ENCODE measurements at places on chromosomes 7 and 10. TPM values are rescaled to one million over a fixed set of nuclear protein-coding genes. Genes with fewer than 3 reads are reported as not detected.

DNA sequence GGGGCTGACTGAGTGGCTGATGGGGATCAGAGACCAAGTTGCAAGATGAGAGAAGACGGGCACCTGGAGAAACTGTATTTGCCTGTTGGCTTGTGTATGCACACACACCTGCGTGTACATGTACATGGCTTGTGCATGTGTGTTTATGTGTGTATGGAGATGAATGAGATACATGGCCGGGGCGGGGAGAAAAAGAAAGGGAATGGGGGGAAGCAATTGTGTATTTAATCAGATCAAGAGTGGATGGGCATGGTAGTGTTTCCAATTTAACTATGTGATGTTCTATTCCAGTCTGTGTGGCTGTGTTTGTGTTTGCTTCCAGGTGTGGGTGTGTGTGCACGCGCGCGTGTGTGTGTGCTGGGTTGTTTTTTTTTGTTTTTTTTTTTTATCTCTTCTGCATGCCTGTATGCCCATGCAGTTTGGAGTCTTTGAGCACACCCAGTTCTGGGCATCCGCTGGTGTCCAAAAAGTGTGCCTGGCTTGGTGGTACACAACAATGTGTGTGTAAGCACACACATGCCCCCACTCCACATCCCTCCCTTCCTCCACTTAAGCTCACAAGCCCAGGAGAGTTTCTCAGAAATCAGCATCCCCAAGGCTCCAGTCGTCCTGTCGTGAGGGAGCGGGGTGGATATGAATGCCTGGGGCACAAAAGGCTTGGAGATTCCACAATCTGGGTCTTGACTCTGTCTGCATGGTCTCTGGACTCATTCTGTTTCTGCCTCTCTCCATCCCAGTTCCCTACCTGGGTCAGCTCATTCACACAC, 2.5 kb upstream of the VGF start:
- no peak overlapping the region for H3K4me3 ChIP-seq
- no peaks in the 10 kb centered on the region for H3K36me3 ChIP-seq
- H3K4me1 ChIP-seq, result peaks cover 70% of the 10 kb centered on the region
- H3K27ac ChIP-seq, result no peak overlapping the region
- peaks cover 73% of the 10 kb centered on the region for H3K27me3 ChIP-seq

GRCh38 chr7:47540387-47541350, 41.2 kb downstream of the TNS3 start:
- peaks cover 4% of the 10 kb centered on the region for H3K27me3 ChIP-seq
- H3K27ac ChIP-seq, result no peak overlapping the region
- DNase-seq, result no peak
- no peaks in the 10 kb centered on the region for H3K36me3 ChIP-seq
- no peaks in the 10 kb centered on the region for H3K4me1 ChIP-seq

DNA sequence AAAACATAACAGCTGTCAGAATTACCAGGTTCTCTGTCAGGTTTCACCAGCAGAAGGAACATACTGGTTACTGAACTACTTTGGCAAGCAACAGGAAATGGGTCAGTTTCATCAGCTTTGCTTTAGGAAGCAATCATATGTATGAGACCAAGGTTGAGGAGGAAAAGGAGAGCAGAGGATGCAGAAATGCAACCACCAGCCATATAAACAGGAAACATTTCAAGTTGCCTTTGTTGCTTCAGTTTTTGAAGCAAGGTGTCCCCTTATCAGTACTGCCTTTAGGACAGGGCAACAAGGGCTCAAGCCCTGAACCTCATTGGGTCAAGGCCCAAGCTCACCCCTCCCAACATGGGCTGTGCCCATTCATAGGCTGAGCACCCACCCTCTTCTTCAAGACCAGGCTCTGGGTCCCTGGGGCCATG, 10.2 kb downstream of the HIPK2 start:
- H3K36me3 ChIP-seq, result peaks cover 5% of the 10 kb centered on the region
- peak overlapping the region; percentile 70 for H3K27ac ChIP-seq
- DNase-seq, result no peak
- no peak overlapping the region for H3K4me3 ChIP-seq

DNA sequence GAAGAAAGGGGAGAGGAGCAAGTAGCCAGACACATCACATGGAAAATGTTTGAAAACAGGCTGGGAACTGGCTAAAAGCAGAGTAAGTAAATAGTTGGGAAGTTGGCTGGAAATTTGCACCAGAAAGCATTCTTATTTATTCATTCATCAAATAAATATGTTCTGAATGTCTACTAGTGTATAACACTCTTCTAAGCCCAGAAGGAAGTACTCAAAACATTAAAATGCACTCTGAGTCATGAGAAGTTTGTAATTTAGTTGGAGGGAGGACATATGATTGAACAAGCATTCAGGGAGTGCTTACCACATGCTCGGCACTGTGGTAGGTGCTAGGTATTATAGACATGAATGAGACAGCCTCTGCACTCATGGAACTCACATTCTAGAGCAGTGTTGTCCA, 37.0 kb upstream of the CNNM1 start:
- H3K4me3 ChIP-seq, result no peak overlapping the region
- H3K36me3 ChIP-seq, result no peaks in the 10 kb centered on the region
- H3K4me1 ChIP-seq, result no peaks in the 10 kb centered on the region
- no peak overlapping the region for H3K27ac ChIP-seq
- no peak for DNase-seq

DNA sequence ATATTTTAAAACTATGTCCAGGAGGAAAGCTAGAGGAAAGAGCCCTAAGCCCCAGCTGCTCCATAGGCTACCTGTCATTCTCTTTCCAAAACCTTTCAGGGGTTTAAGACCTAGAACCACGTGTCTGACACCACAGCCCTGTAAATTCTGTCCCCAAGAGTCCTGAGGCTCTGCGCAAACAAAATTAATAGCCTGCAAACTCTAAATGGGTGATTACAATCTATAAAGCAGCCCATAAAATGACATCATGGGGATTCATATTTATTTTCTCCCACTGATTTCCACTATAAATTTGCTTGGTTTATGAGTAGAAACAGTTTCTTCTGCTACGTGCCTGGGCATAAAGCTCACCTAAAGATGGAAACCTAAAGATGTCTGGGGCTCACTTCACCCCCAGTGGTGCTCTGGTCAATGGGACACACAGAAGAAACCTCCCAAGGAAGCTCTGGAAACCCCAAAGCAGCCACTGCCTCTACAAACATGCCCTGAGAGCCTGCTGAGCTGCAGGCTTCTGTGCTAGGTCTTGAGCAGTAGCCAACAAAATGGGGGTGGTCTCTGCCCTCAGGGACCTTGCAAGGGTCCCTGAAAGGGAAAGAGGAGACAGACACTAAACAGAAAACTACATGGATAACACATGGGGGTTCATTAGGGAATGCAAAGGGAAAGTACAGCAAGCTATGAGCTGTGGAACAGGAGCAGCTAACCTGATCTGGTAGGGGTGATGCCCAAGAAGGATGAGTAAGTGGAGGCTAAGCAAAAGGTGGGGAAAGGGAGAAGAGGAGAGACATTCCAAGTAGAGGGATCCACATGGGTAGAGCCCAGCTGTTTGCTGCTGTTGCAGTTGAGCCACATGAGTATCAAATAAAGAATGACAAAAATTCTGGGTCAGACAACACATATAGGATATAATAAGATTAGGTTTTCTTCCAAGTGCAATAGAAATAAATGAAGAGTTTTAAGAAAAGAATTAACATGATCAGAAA, 331.7 kb downstream of the KCNMA1 start:
- no peak for DNase-seq
- no peaks in the 10 kb centered on the region for H3K4me1 ChIP-seq
- H3K36me3 ChIP-seq, result no peaks in the 10 kb centered on the region

DNA sequence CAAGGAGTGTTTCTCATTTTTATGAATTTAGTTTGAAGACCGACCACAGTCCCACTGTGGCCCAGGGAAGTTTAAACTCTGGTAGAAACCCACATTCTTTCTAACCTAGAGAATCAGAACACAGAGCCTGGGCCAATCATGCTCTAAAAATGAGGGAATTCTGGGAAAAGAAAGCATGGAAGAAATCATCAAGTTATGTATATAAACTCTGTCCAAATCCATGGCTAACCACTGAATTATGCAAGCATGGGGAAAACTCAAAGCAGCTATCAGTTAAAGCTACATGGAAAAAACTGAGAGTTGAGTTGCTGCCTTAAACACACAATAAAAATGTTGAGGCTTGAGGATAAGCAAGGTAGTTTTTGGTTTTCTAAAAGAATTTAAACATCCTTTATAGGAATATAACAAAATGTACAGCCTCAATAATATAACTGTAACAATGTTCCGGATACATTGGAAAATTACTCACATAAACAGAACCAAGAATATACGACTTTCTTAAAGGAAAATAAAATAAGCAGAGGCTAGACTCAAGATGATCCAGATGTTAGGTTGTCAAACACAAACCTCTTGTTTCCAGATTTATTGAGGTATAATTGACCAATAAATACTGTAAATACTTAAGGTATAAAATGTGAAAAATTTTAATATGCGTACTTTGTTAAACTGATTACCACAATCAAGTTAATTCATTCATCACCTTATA, 311.2 kb upstream of the GNAI1 start:
- H3K27ac ChIP-seq, result no peak overlapping the region
- H3K27me3 ChIP-seq, result no peaks in the 10 kb centered on the region
- DNase-seq, result no peak
- H3K36me3 ChIP-seq, result no peaks in the 10 kb centered on the region
- H3K4me1 ChIP-seq, result no peaks in the 10 kb centered on the region

DNA sequence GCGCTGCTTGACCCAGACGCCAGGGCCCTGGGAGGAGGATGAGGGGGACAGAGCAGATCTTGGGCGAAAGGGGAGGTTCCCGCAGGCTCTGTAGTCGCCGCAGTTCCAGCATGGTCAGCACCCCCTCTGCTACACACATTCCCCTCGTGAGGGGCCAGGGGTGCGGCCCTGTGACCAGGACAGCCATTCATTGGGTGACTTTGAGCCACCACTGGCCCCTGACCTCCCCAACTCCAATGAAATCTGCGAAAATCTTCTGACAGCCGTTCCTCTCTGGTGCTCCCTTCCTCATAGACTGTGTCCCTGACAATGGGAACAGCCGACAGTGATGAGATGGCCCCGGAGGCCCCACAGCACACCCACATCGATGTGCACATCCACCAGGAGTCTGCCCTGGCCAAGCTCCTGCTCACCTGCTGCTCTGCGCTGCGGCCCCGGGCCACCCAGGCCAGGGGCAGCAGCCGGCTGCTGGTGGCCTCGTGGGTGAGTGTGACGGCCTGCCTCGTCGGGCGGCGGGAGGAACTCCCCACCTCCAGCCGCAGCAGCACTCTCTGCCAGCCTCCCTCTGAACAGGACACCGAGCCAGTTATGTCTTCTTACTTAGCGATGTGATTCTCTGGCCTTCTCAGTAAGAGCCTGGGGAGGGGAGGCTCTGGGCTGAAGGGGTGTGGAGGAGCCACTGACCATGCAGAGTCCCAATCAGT, 825 bp downstream of the TMEM176A start:
- no peaks in the 10 kb centered on the region for H3K36me3 ChIP-seq
- peaks cover 43% of the 10 kb centered on the region for H3K27me3 ChIP-seq
- no peak overlapping the region for H3K27ac ChIP-seq
- no peak for DNase-seq
- peaks cover 5% of the 10 kb centered on the region for H3K4me1 ChIP-seq

DNA sequence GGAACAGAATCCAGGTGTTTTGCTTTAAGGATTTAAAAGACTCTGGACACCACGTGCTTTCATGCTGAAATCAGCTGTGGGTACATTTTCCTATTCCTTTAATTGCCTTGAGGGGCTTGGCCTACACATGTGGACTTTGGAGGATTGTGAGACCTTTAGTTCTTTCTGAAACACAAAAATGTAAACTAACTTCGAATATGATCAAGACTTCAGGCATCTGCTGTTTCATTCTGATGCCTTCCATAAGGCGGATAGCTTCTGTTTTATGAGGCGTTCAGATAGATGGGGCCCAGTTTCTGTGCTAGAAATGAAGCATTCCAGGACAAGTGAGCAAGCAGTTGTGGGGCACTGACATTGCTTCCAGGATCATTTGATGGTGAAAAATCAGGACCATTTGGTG, 1.5 kb upstream of the NOBOX start:
- peaks cover 8% of the 10 kb centered on the region for H3K27me3 ChIP-seq
- no peaks in the 10 kb centered on the region for H3K4me1 ChIP-seq
- DNase-seq, result no peak
- H3K27ac ChIP-seq, result no peak overlapping the region

GRCh38 chr10:48455055-48455391, 148.5 kb downstream of the MAPK8 start:
- no peaks in the 10 kb centered on the region for H3K27me3 ChIP-seq
- DNase-seq, result peak; percentile 4

Gene IFIT2
- 26.6 TPM for total RNA-seq

Gene GDF2
- not detected for total RNA-seq

All from activated CD4-positive, alpha-beta memory T cell treated with anti-CD3 and anti-CD28 coated beads for 36 hours (primary cell).